ENCODE measurements at places on chromosomes 7 and 10.
A peak's percentile ranks its signal among the peaks of the same experiment; 100 is the strongest.

DNA sequence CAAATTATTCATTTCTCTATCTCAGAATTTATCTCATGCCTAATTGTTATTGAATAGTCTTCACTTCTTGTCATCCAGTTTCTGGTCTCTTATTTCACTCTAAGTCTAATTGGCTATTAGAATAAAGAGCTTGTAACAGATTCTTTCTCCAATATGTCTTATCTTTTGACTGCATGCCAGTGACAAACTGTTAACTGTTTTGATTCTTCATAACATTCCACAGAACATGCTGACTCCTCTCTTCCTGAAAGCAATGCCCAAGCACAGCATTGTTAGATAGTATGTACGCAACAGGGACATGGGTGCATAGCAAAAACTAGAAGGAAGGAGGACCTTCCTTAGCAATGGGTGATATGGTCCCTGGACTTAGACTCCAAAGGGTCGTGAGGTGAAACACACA lies 65.4 kb downstream of the TRUB1 start:
- DNase-seq: no peak

GRCh38 chr7:157266272-157266671 lies 70.5 kb upstream of the DNAJB6 start:
- DNase-seq: no peak

DNA sequence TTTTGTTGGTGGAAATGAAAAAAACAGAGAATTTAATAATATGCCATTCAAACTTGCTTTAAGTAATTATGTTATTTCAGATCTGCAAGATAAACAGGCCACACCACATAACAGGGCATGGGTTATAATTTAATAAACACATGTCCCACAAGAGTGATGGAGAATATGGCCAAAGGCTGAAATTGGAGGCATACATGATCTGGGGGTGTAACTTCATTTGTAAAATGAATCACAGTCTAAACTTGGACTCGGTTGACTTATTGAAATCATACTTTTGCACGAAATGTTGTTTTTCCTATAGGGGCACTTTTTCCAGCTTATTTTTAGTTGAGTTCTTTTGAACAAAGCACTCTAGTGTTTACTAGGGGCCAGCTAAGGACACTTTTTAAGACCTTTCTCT lies 151.6 kb downstream of the TMEM26 start:
- DNase-seq: no peak

- DNase-seq: no peak
These were observed 5.7 kb downstream of the ANK3 start for GRCh38 chr10:60384011-60384410.

DNA sequence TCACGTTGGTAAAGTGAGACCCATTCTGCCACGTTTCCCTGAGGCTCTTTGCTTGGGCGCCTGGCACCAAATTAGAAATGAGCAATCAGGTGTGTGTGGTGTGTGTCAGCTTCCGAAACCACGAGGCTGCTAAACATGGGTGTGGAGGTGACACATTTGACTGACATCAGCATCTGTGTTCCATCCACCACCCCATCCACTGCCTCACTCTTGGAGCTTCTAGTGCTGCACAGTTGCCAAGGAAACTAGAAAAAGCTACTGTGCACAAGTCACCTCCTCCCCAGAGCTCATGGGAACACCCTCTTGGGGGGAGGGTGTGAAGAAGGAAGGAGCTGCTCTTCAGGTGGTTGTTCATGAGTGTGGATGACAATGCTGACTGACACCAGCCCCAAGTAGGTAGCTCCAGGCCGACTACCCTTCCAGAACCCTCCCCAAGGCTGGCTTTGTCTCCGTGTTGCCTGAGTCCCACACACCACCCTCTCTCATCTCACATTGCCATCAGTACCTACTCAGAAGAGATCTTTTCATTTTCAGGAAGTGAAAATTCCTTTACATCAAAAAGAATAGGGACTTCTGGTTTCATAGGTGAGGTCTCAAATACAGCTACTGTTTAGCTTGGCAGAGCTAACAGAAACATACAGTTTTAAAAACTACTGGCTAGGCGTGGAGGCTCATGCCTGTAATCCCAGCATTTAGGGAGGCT lies 152.2 kb downstream of the TMEM178B start:
- no peak for DNase-seq

DNA sequence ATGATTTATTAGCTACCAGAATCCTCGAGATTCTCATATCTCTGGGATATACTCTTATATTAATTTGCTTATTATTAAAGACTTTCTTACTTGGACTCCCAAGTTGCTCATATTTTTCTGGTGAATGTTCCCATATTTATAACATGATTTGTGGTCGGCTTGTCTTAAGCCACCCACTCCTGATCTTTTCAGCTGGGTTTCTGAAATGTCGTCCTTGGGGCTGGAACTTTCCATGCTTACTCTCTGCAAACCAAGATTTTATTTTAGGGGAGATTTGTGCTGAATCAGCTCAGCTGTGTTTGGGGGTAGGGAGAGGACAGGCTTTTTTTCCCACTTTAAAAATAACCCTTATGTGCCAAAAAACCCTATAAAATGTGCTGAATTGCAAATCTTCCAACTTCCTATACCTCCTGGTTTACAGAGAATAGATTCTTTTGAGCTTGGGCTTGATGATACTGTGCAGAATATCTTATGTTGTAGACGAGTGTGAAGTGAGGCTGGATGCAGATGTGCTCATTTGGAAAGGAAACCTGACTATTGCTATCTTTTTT lies 162.1 kb downstream of the SND1 start:
- no peak for DNase-seq

DNA sequence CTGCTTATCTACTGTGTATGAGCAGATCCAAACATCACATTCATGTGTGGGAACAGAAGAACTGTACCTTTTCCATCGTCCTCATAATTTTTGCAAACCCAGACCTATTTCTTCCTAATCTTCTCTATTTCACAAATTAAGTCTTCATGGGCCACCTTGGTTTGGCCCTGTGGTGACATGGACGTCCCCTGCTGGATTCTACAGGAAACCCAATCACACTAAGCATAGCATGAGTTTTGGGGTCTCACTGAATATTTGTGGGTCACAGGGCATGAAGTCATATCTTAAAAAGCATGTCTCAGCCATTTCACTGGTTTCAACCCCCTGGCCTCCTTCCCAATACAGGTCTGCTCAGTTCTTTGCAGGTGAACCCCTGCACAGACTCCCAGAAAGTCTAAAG lies 35.8 kb upstream of the CDCA7L start:
- DNase-seq: no peak

- no peak for DNase-seq
These were observed 3.7 kb upstream of the IL2RA start for GRCh38 chr10:6065835-6066234.

GRCh38 chr7:69844264-69844868 lies 246.1 kb downstream of the AUTS2 start:
- DNase-seq: no peak

DNA sequence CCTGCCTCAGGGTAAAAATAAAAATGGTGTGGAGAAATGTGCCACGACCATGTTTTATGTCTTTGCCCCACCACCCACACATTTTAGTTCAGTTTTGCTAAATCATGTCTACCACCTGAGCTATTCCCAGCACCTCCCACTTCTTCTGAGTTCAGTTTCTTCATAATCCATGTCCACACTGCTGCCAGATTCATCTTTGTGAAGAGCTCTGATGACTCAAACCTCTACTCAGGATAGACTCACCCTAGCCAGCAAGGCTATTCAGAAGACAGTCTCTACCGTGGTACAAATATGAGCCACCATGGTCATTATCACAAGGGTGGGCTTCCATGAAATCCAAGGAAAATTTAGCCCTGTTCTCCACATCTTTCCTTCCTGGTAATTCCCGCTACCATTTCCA lies 231.1 kb upstream of the PRKCQ start:
- DNase-seq: no peak

DNA sequence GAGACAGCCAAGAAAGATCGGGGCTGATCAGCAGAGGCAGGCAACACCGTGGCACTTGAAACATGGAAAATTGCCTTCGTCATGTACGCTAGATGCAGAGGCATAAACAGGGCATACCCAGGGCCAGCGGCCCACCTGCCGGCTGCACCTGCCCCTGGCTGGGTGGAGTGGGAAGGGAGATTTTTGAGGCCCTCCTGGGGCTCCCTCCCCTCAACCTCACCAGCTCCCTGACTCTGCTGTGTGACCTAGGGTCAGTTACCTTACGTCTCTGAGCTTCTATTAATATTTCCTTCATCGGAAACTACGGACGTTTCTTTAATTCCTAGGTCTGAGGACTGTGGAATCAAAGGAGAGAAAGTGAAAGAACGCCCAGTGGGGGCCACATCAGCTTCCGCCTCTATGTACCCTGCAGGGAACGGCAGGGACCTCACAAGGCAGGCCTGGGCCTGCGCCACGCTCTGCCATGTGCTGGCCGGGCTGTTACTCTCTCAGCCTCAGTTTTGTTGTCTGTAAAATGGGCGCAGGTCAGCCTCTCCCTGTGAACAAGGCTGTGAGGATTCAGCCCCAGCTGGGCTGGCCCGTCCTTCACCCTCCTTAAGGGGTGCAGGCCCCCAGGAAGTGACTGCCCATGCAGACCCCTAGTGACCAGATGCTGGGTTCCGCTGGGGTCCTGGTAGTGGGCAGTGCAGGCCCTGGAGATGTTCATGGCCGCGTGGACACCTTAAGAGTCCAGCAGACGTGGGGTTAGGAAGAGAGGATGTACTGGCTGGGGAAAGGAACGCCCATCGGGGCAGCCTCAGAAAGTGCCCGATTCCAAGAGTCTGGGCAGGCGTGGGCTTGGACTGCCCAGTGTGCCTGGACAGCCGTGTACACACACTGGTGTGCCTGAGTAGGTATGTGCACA lies 22.7 kb downstream of the ELFN1 start:
- DNase-seq: no peak

GRCh38 chr10:113879691-113880090 lies 25.2 kb downstream of the NHLRC2 start:
- DNase-seq: no peak

DNA sequence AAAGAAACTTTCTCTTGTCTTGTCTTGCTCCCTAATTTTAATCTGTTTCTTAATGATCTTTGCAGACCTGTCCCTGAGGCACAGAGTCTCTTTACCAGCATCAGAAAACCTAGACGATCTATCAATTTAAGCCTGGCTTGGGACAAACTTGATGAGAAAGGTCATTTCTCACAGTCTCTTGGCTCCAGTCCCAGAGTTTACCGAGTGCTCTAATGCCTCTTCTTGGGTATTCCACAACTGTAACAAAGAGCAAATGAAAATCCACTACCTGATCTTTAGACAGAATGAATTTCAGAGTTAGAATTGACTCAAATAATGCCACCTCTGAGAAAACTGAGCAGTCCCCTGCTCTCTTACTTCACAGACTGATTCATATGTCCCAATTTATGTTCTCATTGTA lies 106.4 kb upstream of the DNAJB12 start:
- DNase-seq: no peak

GRCh38 chr10:48453451-48454301 lies 147.2 kb downstream of the MAPK8 start:
- DNase-seq: no peak

DNA sequence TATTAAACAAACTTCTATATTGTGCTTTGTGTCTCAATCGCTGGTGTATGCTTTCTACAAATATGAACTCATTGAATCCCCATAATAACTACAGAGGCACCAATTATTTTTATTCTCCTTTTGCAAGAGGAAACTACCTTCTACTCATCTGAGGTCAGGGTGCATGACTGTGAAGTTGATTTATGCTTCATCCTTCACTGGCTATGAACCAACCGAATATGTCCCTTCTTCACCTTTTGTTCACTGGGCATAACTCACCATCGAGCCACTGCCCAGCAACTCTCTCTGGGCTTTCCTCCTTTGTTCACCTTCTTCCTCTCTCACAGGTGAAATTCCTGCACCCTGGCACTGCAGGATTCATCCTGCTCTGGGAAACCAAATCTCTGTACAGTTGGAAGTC lies 61.3 kb upstream of the PFKP start:
- DNase-seq: no peak

DNA sequence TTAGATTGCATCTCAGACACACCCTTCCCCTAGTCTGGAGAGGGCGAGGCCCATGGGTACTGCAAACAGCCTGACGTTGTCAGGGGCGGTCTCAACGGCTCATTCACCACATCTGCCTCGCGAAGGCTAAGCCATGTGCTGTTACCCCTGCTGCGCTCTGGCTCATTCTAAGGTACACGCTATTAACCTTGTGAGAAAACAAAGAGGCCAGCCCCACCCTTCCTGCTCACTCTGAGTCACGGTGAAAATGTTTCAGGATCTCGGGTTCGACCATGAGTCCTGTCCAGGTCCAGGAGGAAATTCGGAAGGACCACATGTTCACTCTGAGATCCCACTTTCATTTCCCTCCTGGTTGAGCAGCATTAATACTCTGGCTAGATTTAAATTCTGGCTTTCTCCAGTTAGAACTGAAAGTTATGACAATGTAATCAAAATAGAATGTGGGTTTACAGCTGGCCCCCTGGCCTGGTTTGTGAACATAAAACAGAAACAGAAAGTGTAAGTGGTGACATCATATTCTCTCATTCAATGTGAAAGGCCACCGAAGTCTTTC lies 55.2 kb downstream of the EGFR start:
- DNase-seq: peak; percentile 81

DNA sequence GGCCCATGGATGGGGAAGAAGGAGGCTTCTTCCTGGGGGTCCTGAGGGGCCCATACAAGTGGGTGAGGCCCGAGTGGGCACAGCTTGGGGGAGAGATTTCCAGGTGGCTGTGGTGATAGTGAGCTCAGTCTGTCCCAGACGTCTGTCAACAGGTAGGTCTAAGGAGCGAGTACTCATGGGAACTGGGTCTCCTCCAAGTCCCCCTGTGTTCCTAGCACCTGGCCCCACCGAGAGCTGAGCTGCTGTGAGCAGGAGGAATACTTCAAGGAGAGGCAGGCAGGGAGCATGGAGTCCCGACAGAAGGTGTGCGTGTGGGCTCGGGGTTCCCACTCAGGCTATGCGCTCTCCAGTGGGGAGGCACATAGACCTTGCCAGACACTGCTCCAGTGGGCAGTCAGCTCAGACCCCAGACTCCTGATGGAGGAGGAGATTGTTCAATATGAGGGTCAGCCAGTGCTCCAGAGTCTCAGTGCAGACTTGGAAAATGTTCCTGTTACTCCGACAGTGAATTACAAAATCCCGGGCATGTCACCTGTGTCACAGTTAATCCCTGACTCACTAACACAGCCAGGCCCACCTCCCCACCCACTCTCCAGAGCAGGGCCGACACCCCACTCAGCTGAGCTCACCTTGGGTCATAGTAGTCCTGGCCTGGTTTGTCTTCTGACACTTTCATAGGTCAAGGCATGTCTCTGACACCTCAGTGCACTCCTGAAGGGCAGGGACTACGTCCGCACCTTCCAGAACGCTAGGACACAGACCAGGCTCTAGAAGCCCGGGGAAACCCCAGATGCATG lies 28.2 kb upstream of the C10orf53 start:
- DNase-seq: no peak

All from fibroblast of the conjunctiva (primary cell).